ENCODE measurements at places on chromosomes 4 and X.
A peak's percentile ranks its signal among the peaks of the same experiment; 100 is the strongest.

DNA sequence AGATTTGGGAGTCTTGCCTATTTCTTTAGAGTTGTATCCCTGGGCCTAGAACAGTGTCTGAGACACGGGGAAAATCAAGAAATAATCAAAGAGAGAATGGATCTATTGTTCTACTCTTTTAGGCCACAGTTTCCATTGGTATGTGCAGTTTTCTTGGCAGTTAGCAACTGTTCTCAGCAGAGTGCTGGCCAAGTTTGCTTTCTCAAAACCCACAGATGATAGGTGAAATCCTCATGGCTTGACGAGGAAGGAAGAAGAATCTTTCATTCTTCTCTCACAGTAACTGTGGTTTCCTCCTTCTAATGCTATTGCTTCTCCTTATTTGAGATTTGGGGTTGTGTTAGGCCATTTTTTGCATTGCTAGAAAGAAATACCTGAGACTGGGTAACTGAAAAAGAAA is 42.2 kb downstream of the AGA start:
- DNase-seq, result no peak

GRCh38 chr4:86744570-86744969 is 104.6 kb downstream of the SLC10A6 start:
- DNase-seq, result no peak

GRCh38 chr4:113457886-113458285 is 303.7 kb downstream of the CAMK2D start:
- no peak for DNase-seq

- DNase-seq, result no peak
Measured at GRCh38 chr4:113368056-113368455, 318.6 kb downstream of the ANK2 start.

DNA sequence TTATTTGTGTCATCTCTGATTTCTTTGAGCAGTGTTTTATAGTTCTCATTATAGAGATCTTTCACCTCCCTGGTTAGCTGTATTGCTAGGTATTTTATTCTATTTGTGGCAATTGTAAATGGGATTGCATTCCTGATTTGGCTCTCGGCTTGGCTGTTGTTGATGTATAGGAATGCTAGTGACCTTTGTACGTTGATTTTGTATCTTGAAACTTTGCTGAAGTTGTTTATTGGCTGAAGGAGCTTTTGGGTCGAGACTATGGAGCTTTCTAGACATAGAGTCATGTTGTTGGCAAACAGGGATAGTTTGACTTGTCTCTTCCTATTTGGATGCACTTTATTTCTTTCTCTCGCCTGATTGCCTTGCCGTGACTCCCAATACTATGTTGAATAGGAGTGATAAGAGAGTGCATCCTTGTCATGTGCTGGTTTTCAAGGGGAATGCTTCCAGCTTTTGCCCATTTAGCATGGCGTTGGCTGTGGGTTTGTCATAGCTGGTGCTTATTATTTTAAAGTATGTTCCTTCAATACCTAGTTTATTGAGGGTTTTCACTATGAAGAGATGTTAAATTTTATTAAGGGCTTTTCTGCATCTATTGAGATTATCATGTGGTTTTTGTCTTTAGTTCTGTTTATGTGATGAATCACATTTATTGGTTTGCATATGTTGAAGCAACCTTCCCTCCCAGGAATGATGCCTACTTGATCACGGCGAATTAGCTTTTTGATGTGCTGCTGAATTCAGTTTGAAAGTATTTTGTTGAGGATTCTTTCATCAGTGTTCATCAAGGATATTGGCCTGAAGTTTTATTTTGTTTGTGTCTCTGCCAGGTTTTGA is 72.7 kb upstream of the BOD1L1 start:
- DNase-seq, result no peak

DNA sequence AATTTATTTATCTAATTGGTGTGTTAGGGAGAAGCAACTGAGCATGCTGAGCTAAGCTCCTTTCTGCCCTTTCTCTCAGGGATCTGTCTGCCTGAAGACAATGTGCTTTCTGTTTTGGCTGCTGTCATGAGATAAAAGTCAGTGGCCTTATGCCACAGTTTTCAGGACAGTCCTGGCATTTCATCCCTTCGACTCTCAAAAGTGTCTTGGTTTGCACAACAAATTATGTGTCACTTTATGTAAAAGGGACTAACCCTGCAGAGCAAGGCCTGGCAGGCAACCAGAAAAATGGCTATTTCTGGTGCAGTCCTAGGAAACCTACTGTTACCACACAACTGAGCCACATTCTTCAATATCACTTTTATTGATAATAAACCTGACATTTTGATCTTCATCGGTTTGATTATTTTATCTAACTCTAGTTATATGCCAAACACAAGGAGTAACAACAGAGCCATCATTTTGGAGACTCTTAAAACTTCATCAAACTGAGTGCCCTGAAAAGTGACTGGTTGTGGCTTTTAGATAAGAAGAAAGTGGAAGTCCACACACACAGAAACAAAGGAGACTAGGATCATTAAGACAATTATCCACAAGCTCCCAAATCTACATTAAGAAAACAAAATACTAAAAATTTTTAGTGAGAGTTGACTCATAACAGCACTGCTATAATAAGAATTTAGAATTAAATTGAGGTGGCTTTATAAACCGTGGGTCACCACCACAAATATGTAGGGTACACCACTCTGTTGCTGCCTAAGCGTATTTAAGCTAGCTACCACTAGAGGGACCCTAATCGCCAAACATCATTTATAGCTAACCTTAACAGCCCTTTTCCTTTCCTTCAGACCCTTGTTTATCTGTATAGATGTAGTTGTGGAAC is 95.9 kb upstream of the PTPN13 start:
- no peak for DNase-seq

- DNase-seq, result peak; percentile 37
Measured at GRCh38 chr4:169270810-169271691, at the start of gene SH3RF1. Gene SH3RF1 (minus strand): TSS chr4:169270956. CDS start chr4:169269212, 1,744 bp downstream.

GRCh38 chrX:51476930-51477329 is 19.5 kb downstream of the NUDT11 start:
- no peak for DNase-seq

GRCh38 chr4:94459462-94460161 is 7.9 kb downstream of the PDLIM5 start:
- DNase-seq, result no peak

DNA sequence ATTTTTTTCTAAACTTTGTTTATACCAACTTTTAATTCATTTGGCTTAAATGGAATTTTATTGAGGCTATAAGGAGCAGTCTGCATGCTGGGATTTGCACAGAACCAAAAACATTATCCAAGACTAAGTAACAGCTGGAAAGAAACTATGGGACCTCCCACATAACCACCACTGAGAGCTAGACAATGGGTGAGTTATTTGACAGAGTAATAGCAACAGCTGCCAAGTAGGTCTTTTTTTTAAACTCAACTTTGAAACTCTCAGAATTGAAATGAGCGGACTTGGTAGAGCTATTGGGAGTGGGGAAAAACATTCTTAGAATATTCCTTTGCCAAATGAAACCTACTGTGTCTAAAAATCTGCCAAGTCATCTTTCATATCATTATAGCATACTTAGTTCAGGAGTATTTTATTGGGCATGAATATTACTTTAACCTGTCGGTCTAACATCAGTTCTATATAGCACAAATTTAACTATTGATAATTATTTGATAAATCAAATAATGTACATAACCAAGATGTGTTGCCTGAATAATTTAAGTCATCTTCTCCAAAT is 1428.0 kb downstream of the PCDH7 start:
- DNase-seq, result no peak

DNA sequence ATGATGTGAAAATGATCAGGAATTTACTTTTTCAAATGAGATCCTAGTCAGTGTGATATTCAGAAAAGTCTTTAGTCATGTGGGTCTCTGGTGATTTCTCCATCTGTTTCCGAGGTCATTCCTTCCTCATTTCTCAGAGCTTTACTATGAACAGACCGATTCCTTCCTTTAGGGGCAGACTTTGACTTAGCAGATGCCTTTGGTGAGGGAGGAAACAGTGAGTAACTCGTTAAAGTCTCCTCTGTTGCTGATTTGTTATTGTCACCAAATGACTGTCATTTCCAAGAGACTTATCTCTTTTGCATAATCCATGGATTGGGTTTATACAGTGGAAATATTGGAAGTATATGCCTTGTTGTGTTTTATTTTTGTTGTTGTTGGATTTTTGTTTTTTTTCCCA is 76.2 kb upstream of the CD99 start:
- DNase-seq, result no peak

- no peak for DNase-seq
Measured at GRCh38 chrX:8927701-8928100, 106.2 kb downstream of the FAM9B start.

- no peak for DNase-seq
Measured at GRCh38 chr4:107876099-107876498, 51.4 kb downstream of the SGMS2 start.

DNA sequence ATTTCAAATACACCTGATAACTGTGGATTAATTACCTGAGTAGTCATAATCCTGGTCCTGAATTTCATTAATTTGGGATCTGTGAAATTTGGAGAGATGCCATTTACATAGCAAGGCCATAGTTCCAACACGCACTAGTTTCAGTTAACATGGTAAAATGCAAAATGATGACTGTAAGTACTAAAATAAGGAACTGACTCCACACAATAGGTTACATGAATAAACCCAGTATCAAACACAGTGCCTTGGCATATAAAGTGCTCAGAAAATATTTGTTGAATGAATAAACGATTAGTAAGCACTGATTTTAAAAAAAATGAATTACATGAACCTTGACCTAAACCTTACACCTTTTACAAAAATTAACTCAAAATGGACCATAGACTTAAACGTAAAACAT is 9.0 kb downstream of the FBXO8 start:
- no peak for DNase-seq

GRCh38 chr4:157514711-157515110 is 294.2 kb downstream of the GRIA2 start:
- DNase-seq, result no peak

GRCh38 chr4:150799207-150799606 is 215.9 kb downstream of the LRBA start:
- no peak for DNase-seq

- DNase-seq, result no peak
Measured at GRCh38 chrX:38871129-38872029, 70.1 kb downstream of the MID1IP1 start.

DNA sequence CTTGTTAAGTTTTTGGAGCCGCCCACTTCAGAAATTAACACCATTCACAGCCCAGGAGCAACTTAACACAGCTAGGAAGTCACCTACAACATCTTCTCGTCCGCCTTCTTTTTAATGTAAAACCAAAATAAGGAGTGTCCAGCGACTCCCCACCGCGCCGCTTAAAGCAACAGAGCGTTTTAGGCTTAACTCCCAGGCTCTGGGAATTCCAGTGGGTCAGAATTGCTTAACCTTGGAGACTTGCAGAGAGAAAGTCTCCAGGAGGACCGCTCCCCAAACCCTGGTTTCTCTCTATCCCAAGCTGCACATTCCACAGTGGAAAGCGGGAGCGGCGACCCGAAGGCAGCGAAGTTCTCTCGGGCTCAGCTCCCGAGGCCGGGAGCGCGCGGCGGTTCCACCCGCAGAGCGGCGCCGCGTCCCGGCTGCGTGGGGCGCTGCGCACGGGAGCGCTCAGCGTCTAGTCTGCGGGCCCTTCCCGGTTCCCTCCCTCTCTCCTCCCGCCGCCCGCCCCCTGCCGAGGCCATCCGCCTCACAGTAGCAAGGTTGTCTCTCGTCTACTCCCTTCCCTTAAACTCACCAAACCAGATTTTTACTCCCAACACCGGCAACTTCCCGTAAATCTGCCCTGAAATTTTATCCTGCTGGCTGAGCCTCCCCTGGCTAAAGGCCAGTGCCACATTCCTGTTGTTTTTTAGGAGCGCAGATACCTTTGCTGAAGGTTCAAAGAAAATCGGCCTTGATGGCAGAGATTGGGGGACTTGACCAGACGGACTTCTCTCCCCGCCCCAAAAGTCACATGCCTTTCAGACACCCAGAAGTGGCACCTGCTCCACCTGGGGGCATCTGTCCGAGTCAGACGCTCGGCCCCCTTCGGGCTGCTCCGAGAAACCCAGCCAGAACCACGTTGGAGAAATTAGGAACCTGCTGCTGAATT is at the start of gene RBM47:
RBM47 (minus strand) TSS at position 464 of the 934 bp plus-strand sequence. CDS start 190,971 bp downstream, outside the sequence.
- no peak for DNase-seq

DNA sequence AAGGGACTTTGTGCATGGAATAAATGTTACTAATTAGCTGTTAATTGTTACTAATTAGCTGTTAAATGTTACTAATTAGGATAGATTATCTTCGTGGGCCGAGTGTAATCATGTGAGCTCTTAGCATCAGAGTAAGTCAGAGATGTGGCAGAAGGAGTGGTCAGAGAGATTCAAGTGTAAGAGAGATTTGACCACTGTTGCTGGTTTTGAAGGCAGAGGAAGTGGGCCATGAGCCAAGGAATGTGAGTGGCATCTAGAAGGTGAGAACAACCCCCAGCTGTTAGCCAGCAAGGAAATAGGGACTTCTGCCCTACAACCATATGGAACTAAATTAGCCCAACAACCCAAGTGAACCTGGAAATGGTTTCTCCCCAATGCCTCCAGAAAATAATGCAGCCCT is 28.2 kb downstream of the ODAPH start:
- DNase-seq, result no peak

DNA sequence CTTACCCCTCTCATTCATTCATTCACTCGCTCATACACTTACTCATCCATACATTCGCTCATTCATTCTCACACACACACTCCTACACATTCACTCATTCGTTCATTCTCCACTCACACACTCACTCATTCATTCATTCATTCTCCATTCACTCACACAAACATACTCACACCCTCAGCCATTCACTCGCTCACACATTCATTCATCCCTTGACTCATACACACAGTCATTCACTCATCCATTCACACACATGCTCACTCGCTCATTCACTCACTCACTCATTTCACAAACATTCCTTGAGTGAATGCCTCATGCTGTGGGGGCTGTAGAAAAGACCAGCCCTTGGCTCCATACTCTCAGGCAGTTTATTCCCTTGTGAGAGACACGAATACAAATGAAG is 151.1 kb upstream of the MAMLD1 start:
- DNase-seq, result no peak

GRCh38 chrX:114058988-114059418 is 524.9 kb upstream of the HTR2C start:
- no peak for DNase-seq

DNA sequence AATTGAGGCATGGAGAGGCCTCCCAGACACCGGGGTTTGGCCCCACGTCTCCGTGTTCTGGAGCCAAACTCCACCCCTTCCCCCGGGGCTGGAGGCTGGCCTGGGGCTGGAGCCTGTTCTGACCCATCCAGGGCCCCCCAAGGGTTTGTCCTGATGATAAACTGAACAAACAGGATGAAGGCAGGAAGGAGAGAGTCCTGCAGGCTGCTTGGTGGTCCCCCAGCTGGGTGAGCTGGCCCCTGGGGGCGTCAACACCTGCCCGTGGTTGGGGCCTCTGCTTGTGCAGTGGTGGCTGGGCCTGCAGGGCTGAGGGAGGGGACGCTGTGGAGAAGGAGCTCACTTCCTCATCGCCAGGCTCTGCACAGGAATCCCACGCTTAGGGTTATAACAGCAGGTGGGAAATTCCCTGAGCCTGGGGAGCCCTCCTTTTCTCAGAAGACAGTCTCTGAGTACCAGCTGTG is 2.3 kb downstream of the SH3TC1 start:
- no peak for DNase-seq

DNA sequence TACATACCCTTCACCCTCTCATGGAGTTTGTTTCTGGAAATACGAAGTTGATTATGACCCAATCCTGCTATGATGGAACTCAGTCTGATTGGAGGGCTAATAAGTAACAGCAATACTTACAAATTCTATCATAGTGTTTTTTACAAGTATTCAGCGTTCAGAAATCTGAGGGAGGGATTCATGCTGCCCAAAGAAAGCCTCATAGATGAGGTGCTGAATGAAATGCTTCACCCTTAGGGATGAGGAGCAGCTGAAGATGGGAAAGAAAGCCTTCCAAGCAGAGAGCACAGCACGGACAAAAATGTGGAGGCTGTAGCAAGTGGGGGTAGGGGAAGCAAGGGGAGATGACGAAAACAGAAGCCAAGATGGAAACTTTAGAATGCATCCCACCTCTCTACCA is 27.9 kb upstream of the TBC1D1 start:
- DNase-seq, result no peak

Data from D721Med (cell line).